ENCODE measurements at places on chromosomes 7 and 10. TPM values are rescaled to one million over a fixed set of nuclear protein-coding genes. Genes with fewer than 3 reads are reported as not detected.
A peak's percentile ranks its signal among the peaks of the same experiment; 100 is the strongest.

OR2A12 gene
- total RNA-seq: not detected

MBL2 gene
- total RNA-seq: 0.17 TPM

HOXA7 gene
- total RNA-seq: 2.6 TPM

DNA sequence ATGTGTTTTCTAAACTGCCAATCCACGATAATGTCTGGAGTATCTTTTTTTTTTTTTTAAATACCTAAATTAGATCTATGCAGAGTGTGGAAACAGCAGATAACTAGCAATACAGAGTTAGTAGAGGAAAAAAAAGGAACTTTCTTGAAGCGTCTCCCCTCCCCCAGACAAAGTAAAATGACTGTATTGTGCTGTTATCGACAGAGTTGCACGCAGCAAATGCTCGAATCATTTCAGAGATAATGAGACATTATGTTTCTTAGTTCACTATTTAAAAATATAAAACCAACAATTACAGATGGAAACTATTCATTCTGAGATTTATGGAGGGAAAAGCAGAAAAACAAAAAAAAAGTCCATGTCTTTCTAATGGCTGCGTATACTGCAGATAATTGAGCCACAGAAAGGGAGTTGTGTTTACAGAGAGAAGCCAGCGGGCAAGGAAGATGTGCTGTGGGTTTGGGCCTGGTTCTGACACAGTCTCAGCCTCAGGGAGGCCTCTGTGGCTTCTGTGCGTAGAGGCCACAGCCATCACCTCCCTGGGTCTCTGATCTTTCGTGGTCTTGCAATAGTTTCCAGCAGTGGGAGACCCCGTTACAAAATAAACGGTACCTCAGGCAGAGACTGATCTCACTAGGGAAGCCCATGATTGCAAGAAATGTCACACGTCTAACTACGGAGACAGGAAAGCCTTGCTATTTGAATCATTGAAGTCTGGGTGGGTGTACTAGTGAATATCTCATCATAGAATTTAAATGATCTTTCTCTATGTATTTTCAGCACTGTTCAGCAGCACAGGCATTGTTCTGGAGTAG, 19.1 kb upstream of the KLF6 start:
- no peaks in the 10 kb centered on the region for H3K27me3 ChIP-seq
- H3K4me1 ChIP-seq: peaks cover 57% of the 10 kb centered on the region
- H3K36me3 ChIP-seq: no peaks in the 10 kb centered on the region
- DNase-seq: no peak

GRCh38 chr7:20193873-20194272, 23.3 kb downstream of the MACC1 start:
- DNase-seq: no peak
- H3K4me1 ChIP-seq: peaks cover 16% of the 10 kb centered on the region
- H3K27ac ChIP-seq: no peak overlapping the region
- peaks cover 12% of the 10 kb centered on the region for H3K36me3 ChIP-seq

IL2RA gene
- not detected for total RNA-seq

DNA sequence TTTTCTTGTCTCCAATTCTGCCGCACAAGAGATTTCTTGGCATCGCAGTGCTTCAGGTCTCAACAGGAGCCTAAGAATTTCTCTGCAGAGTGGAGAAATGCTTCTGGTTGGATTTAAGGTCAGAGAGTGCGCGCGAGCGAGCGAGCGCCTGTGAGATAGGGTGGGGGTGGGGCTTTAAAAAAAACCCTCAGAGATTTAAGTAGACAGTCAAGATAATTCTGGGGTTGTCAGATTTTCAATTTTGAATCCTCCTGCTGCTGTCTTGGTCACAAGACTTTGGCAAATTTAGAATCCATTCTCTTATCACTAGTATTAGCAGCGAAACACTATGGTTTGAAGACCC, 49.7 kb downstream of the CPEB3 start:
- H3K36me3 ChIP-seq: no peaks in the 10 kb centered on the region
- peak overlapping the region; percentile 75 for H3K4me3 ChIP-seq
- H3K27ac ChIP-seq: 0 out of 2 replicates have a peak overlapping the region, but pooled peaks have one; percentile 4
- DNase-seq: no peak

GRCh38 chr10:132488231-132488821, 49.3 kb upstream of the INPP5A start:
- no peak overlapping the region for H3K4me3 ChIP-seq
- H3K27ac ChIP-seq: no peak overlapping the region
- H3K27me3 ChIP-seq: no peaks in the 10 kb centered on the region
- DNase-seq: no peak
- no peaks in the 10 kb centered on the region for H3K4me1 ChIP-seq
- no peaks in the 10 kb centered on the region for H3K36me3 ChIP-seq

SPAM1 gene
- total RNA-seq: not detected

DNA sequence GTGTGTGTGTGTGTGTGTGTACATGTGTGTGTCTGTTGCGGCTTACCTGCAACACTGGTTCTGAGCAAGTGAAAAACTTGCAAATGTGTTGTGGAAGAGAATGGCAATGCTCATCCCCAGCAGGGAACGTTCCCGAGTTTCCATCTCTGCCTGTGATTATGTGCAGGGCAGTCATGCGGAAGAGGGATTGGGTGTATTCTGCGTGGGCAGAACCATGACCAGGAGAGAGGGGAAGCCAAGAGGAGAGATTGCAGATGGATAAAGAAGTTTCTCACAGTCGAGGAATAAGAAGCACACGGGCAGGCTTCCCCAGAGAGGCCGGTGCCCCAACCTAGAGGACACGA, 99.9 kb downstream of the CTBP2 start:
- H3K36me3 ChIP-seq: peaks cover 8% of the 10 kb centered on the region
- H3K27ac ChIP-seq: 0 out of 2 replicates have a peak overlapping the region, but pooled peaks have one; percentile 12
- peaks cover 39% of the 10 kb centered on the region for H3K4me1 ChIP-seq
- no peak for DNase-seq

GRCh38 chr7:102286237-102287110, at the start of gene SH2B2:
Gene SH2B2 (plus strand): TSS chr7:102286868. CDS start chr7:102300551, 13,683 bp downstream.
- peak; percentile 49 for DNase-seq
- H3K4me3 ChIP-seq: peak within 1 kb of the TSS; percentile 84
- H3K27ac ChIP-seq: no peak within 1 kb of the TSS
- peaks cover 11% of the 10 kb centered on the region for H3K4me1 ChIP-seq
- no peaks in the 10 kb centered on the region for H3K36me3 ChIP-seq

CRPPA gene
- 0.75 TPM for total RNA-seq

IKZF5 gene
- total RNA-seq: 1.6 TPM

- H3K27ac ChIP-seq: no peak overlapping the region
- peaks cover 29% of the 10 kb centered on the region for H3K36me3 ChIP-seq
- H3K4me1 ChIP-seq: peaks cover 12% of the 10 kb centered on the region
- DNase-seq: no peak
- no peaks in the 10 kb centered on the region for H3K27me3 ChIP-seq
- H3K4me3 ChIP-seq: no peak overlapping the region
These were observed 28.2 kb downstream of the TSPAN15 start for GRCh38 chr10:69479240-69480067.

OR6V1 gene
- not detected for total RNA-seq

PRPS1L1 gene
- not detected for total RNA-seq

MMRN2 gene
- total RNA-seq: 1.9 TPM

ITPRID1 gene
- total RNA-seq: not detected

DNA sequence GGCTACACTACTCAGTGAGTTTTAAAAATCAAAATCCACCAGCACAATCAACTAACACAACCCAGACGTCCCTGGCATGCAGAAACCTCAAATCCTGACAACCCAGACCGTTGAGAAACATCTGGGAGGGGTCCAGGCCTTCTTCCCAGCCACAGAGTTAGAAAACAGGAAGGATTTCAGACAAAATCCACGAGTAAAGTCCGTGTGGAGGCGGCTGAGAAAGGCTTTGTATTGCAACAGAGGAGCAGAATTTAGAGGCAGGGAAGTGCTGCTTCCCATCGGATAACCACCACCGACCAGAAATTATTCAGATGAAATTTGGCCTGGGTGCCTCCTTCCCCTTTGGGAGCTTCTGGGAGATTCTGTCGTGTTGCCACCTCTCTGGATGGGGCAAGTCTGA, 61.5 kb downstream of the TNS3 start:
- peaks cover 19% of the 10 kb centered on the region for H3K36me3 ChIP-seq
- no peaks in the 10 kb centered on the region for H3K27me3 ChIP-seq
- DNase-seq: no peak
- H3K27ac ChIP-seq: no peak overlapping the region
- H3K4me3 ChIP-seq: no peak overlapping the region

ZNF804B gene
- not detected for total RNA-seq
